ENCODE measurements at places on chromosomes 11 and 22. TPM values are rescaled to one million over a fixed set of nuclear protein-coding genes. Genes with fewer than 3 reads are reported as not detected.

GRCh38 chr22:37412495-37413250 is 14.6 kb downstream of the ELFN2 start:
- DNase-seq: no peak

DNA sequence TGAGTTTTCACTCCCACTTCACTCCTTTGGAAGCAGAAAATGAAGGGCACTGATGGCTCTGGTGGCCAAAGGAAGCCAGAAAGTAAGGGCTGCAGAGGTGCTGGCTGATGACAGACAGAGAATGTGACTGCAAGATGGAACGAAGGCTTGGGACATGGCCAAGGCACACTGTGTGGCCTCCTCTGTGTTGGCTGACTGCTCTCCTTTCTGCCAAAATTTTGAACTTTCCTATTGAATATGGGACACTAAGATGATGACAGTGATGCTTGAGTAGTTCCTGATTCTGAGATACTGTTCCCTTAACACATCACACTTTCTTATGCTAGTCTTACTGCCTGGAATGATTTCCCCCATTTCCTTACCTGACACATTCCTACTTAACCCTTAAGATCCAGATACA is 156.4 kb downstream of the SWAP70 start:
- no peak for DNase-seq

DNA sequence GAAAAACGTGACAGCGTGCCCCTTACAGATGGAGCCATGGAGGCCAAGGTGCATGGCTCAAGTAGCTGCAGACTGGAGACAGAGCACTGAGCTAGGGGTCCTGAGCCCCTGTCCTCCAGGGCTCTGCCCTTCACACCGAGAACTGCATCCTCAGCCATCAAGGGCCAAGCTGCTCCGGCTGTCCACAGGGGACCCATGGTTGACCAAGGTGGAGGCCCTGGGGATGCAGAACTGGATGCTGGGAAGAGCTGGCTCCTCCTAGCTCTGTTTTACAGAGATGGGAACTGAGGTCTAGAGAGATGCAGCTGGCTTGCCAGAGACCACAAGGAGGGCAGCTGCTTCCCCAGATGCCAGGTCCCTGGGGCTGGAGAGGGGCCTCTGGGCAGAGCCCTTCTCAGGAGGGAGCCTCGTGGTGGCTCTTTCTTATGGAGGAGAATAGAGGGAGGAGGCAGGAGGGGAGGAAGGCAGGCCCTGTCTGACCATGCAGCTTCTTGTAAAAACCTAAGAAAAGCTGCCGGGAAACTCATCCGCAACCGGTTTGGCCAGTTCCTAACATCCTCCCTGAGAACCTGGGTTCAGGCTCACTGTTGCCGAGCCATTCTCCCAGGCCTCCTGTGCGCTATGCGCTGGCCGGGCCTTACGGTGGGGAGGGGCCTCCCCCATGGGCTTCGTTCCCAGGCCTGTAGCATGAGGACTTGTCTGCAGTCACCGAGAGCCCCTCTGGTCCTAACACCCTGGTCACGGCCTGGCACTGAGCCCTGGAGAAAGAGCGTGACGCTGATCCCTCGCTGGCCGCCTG is 80.6 kb downstream of the WNT7B start:
- DNase-seq: no peak

DNA sequence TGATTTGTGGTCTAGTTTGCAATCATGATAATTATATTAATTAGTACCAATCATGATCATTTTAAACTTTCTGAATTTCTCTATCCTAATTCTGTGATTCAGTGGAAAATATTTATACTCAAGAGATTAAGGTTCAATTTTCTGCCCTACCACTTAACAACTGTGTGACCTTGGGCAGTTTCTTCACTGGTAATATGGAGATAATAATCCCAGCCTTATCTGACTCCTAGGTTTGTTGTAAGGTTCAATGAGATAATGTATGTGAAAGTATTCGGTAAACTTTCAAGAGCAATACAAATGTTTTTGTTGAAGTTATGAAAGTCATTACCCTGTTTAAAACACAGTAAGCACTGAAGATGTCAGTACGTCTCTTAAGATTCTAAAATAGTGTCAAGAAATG is 36.3 kb downstream of the CSTPP1 start:
- no peak for DNase-seq

GRCh38 chr11:12199231-12199948 is 89.0 kb downstream of the MICAL2 start:
- DNase-seq: peak; percentile 9

- no peak for DNase-seq
These were observed 45.7 kb downstream of the SCUBE1 start for GRCh38 chr22:43297270-43298061.

DNA sequence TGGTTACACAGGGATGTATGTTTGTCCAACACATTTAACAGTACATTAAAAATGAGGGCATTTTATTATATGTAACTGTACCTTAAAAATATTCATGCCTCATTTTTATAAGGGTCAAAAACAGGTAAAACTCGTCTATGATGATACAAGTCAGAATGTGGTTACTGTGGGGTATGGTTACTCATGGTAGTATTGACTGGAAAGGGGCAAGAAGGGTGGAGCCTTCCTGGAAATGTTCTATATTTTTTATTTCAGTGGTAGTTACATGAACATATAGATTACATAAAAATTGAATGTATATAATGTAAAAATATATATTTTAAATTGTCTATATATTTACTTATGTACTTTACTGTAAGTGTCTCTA is 99.8 kb downstream of the STIM1 start:
- DNase-seq: no peak

PLAAT5 gene
- total RNA-seq: not detected

SLC17A6 gene
- not detected for total RNA-seq

GRCh38 chr22:33897448-33897835 is 22.8 kb downstream of the LARGE1 start:
- no peak for DNase-seq

INPP5J gene
- 0.15 TPM for total RNA-seq

ZBTB16 gene
- total RNA-seq: 5.6 TPM

DNA sequence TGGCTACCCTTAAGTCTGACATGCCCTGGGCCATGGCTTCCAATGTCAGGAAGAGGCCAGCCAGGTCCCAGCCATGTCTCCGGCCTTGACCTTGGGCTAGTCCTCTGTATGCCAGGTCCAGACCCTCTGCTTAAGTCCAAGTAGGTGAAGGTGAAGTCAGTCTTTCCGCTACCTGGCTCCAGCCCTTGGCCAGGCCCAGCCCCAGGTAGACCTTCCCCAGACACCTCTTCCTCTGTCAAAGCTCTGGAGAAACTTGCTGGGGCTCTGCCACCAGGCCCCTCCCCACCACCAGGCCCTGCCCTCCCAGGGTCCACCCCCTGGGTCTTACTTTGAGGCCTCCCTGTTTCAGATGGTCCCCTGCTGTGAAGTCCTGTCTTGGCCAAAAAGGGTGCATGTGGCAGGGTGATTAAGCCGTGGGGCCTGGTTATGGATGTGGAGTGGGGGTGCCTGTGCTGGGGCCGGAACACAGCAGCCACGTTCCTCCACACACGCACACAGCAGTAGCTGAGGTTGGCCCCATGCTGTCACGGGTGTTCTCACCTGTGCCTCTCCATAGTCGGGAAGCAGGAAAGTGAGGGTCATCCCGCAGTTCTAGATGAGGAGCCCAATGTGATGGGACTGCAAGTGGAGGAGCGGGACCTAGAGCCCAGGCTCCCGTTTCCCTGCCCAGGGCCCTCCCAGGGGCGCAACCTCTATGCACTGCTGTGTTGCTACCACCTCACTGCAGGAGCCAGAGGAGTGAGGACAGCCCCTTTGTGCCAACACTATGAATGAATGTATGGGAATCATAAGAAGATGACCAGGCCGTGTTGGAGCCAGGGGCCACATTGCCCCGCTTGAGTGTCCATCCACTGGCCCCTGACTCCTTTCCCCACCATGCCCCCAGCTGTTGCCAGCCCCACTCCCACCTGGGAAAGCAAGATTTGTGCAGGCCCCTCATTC is 72.2 kb downstream of the LINC01488 start:
- DNase-seq: no peak

- no peak for DNase-seq
These were observed 3.4 kb downstream of the CTNND1 start for GRCh38 chr11:57764972-57765371.

DDX25 gene
- not detected for total RNA-seq

- DNase-seq: no peak
These were observed 13.9 kb downstream of the IFITM10 start for GRCh38 chr11:1736447-1736992.

- DNase-seq: no peak
These were observed 16.3 kb upstream of the RBM4B start for GRCh38 chr11:66694056-66694410.

DNA sequence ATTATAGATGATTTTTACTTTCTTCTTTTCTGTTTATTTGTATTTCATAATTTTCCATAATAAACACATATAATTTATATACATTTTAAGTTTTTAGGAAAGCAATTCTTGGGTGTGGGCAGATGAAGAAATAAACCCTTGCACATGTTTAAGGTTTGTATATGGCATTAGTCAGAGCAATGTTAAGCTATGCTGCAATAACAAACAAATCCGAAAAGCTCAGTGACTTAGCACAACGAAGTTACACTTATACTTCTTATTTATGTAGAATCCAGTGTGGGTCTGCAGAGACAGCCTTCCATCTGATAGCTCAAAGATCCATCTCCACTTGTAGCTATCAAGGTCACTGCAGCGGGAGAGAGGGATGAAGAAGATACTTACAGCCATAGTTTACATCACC is 68.5 kb upstream of the BARX2 start:
- DNase-seq: no peak

DNA sequence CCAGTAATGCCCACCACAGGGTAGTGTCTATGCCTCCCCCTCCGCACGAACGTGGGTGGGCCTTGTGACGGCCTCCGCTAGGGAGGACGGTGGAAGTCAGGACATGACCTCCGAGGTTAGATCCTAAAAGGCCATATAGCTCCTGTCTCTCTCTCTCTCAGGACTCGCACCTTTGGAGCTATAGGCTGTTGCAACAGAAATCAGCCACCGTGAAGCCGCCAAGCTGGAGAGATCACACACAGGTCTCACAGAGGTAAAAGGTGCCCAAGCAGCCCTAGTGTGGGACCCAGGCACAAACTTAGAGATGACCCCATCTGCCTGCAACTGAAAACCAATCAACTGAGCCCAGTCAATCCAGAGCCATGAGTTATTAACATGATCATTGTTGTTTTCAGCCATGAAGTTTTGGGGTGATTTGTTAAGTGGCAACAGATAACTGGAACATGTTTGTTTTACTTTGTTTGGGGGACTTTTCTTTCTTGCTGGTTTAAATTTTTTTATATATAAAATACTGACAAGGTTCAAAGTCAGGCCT is 7.4 kb upstream of the NAP1L4 start:
- no peak for DNase-seq

MAP4K2 gene
- total RNA-seq: 128 TPM

CHEK2 gene
- total RNA-seq: 9.2 TPM

DNA sequence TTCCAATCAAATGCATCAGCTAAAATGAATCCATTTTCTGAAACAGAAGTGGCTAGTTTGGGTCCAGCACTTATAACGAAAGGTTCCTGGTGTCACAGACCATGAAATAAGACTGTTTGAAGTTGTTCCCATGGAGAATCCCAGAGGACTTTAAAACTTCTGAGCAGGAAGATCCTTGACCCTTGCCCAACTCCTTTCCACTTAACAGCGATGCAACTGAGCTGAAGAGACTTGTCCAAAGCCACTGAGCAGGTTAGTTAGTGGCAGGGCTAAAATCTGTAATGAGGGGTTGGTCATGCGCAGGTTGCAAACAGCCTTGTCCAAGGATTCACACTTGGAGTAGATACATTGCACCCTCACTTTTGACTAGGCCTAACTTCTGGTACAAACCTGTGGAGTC is 1.3 kb downstream of the RAB38 start:
- no peak for DNase-seq

USP2 gene
- total RNA-seq: 0.17 TPM

RASSF10 gene
- total RNA-seq: not detected

DNA sequence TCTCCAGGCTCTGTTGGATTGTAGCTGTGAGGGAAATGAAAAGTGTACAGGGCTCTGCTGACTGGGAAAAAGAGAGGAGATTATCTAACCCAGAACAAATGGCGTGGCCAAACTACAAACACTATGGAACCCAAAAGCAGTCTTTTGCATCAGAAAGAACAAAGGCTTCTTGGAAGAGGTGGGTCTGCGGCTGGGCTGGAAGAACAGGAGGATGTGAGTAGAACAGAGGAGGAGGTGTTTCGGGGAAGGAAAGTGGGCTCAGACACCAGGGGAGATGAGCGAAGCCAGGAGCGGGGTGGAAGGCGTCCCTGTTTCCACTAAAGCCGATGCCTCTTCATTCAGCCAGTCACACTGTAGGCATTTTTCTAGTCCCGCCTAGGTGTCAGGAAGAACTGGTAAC is 12.0 kb downstream of the OVOL1 start:
- DNase-seq: no peak

C11orf86 gene
- total RNA-seq: not detected
